KBM-7 (cell line): ENCODE measurements at places on chromosomes 2 and 18.

- no peak for DNase-seq
These were observed 91.5 kb upstream of the SIX3 start for GRCh38 chr2:44850016-44850415.

DNA sequence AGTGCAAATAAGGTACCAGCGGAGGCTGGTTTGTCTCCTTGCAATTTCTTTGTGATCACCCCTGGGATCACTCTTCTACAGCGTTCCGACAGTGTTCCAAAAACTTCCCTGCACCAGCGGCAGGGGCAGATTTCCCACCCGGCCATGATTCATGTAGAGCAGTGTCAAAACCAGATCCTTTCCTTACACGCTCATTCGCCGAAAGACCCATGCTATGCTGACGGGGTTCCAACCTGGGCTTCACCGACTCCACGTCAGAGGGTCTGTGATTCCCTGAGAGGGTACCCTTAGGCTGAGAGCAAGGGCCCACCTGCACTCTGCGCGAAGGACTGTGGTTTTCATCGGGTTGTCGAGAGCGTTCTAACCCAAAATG, 423 bp upstream of the TTC27 start:
- no peak for DNase-seq

GRCh38 chr18:24762511-24762910, 302.1 kb downstream of the HRH4 start:
- DNase-seq = no peak

DNA sequence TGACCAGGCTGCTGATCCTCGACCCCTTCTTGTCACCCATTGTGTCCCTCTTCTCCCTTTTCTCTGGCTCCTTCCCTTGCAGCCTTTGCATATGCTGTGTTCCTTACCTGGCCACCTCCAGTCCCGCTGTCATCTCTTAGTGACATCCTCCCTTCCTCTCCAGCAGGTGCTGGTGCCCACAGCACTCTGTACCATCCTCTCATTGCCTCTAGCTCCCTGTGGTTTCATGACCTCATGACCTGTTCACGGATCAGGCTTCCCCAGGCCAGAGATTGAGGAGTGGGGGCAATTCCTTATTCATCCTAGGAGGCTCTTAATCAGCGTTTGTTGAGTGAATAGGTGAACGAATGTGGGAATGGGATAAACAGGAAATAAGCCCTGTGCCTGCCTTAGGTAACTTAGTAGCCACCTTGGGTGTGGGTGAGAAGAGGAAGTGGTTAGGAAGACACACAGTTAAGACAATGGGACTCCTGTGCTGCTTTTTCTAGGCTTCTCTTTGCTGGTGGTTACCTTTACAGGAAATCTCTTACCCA, 35.5 kb downstream of the ITGA6 start:
- peak; percentile 82 for DNase-seq

- no peak for DNase-seq
These were observed 838.1 kb upstream of the ACVR2A start for GRCh38 chr2:147006736-147007141.

DNA sequence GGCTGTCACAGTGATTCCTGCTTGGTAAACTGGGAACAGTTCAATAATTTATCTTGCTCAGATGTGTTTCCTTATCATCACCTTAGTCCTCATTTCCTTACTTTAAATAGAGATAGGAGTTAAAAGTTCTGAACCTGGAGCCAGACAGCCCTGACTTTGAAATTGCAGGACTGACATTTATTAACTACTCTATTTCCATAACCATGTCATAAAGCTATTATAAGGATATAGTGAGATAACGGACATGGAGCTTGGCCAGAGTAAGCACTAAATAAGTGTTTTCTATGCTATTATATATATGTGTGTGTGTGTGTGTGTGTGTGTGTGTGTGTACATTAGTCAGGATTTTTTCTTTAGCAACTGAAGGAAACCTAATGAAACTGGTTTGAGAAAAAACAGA, 13.1 kb downstream of the NT5DC4 start:
- no peak for DNase-seq

DNA sequence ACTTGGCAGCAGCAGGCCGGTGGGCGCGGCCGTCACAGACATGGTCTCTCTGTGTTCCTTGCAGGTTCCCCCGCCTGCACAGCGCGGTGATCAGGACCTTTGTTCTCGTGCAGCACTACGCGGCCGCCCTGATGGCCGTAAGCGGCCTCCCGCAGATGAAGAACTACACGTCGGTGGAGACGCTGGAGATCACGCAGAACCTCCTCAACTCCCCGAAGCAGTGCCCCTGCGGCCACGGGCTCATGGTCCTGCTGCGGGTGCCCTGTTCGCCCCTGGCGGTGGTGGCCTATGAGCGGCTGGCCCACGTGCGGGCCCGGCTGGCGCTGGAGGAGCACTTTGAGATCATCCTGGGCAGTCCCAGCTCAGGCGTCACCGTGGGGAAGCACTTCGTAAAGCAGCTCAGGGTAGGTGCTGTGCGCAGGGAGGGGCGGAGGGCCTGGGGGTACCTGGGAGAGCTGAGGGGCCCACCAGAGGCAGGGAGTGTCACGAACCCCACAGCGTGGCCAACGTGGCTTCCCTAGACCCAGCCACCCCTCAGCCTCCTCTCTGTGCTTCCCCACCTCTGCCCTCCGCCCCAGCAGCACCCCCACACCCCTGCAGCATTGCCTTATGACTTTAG, 59.3 kb downstream of the NTSR2 start:
- no peak for DNase-seq

- peak; percentile 92 for DNase-seq
These were observed 18.4 kb upstream of the YES1 start for GRCh38 chr18:830315-830901.

GRCh38 chr2:118689456-118689855, 158.0 kb downstream of the EN1 start:
- peak; percentile 0 for DNase-seq

DNA sequence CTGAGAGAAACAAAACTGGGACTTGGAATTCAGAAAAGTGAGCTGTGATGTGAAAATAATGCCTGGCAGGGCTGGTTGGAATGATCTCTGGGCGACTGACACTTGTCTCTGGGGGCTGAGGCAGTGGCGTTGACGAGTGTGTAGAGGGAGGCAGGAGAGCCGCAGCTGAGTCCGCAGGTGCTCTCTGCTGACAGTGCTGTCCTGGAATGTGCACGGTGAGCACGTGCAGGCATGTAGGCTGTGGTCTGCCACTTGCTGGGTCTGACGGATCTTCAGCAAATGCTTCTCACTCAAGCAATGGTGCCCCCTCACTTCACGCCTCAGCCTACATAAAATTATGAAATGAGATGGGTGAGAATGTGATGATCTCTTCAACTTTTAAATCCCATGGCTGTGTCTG, 38.5 kb upstream of the ATP9B start:
- no peak for DNase-seq

GRCh38 chr2:178482437-178482836, 2.2 kb downstream of the PLEKHA3 start:
- no peak for DNase-seq

DNA sequence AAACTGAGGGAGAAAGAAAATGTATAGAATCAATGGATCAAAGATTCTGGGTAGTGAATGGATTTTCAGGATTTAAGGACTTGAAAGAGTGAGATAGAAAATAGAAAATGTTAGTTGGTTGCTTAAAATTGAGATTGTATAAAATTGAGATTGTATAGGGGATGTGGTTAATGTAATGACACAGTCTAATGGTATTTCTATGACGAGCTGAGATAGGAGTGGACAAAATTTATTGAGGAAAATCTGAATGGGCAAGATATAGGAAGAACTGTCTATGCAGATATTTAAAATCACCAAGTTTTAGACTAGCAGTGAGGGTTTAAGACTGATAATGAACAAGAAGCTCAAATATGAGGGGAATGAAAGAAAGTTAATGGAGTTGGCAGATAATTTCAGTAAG, 406.6 kb downstream of the NYAP2 start:
- DNase-seq = no peak

DNA sequence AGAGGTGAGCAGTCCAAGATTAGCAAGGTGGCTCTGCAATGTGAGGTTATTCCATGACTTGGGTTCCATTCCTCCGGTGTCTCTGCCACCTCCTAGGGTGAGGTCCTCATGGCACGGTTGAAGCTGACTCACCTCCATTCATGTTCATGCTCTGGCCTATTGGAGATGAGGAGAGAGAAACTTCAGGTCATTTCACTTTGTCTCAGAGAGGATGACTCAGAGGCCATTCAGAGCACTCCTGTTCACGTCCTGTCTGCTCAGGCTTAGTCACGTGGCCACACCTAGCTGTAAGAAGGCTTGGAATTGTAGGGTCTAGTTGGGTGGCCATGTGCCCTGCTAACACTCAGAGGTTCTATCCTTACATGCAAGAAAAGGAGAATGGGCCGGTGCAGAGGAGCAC, 67.5 kb upstream of the MBOAT2 start:
- no peak for DNase-seq

DNA sequence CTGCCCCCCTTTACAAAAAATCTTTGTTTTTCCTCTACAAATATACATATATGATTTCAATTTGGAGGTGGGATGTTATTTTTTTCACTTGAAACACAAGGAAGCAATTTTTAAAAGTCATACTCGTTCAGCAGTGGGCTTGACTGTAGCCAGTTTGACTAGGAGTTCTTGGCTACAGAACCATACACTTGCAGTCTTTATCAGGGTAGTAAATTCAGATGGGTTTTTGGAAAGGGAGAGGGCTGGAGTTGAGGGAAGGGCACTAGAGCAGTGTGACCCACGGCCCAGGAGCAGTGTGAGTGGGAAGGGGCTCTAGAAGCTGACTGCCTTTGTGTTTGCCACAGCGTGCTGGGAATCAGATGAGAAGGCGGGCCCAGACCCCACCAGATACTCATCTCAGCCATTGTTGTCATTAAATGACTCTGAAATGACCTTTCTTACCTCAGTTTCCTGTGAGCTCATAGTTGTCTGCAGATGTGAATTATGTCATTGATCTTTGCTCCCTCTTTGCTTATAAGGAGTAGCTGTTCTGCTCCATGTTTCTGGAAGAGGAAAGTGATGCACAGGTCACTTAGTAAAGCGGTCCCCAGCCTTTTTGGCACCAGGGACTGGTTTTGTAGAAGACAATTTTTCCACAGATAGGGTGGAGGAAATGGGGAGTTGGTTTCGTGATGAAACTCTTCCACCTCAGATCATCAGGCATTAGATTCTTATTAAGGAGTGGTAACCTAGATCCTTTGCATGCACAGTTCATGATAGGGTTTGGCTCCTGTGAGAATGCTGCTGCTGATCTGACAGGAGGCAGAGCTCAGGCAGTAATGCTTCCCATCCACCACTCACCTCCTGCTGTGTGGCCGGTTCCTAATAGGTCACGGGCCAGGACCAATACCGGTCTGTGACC, 116.8 kb downstream of the SPTBN1 start:
- no peak for DNase-seq

- DNase-seq = no peak
These were observed 91.7 kb upstream of the CTAGE1 start for GRCh38 chr18:22509423-22509822.

GRCh38 chr2:144041612-144042011, 478.3 kb downstream of the ZEB2 start:
- no peak for DNase-seq

DNA sequence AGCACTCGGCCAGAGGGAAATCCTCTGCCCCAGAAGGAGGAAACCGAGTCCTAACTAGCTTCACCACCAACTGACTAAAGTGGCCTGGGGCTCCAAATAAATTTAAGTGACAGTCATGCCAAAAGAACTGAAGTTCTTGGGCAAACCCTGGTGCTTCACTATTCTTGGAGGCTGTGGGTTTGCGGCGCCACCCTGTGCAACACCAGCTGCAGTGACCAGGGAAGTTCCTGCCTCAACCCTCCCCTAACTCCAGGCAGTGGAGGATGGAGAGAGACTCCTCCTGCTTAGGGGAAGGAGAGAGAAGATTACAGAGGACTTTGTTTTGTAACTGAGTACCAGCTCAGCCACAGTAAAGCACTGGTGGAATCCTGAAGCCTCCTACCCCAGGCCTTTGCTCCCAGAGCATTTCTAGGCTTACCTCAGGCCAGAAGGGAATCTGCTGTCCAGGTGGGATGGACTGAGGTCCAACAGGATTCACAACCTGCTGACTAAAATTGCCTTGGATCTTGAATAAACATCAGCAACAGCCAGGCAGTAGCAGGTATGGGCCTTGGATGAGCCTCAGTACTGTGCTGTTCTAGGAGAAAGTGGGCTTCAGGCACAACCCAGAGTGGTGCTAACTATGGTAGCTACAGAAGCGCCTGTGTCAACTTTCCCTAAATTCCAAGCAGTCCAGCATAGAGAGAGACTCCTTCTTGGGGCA, 29.4 kb upstream of the BMP10 start:
- DNase-seq = no peak
